Non-pigmented ciliary epithelial cell (primary cell): ENCODE measurements at places on chromosomes 2 and 18.
A peak's percentile ranks its signal among the peaks of the same experiment; 100 is the strongest.

DNA sequence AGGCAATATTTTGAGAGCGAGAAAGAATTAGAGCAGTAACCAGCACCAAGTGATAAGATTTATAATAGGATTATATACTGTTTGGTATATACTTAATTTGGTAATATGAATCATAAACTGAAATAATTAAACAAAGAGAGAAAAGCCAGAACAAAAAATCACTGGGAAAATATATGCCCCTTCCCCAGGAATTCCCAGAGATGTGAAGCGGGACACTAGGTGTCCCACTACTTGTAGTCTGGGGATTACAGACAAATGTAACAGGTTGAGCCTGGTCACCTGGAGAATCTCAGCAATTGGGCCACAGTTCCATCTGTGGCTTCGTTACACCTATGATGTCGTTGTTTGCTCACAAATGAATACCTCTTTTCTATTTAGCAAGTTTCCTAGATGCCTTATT lies 256.1 kb upstream of the CHAC2 start:
- no peak for DNase-seq

GRCh38 chr2:118632921-118633320 lies 214.5 kb downstream of the EN1 start:
- DNase-seq = no peak

GRCh38 chr2:101796825-101797600 lies 99.5 kb downstream of the MAP4K4 start:
- DNase-seq = no peak

DNA sequence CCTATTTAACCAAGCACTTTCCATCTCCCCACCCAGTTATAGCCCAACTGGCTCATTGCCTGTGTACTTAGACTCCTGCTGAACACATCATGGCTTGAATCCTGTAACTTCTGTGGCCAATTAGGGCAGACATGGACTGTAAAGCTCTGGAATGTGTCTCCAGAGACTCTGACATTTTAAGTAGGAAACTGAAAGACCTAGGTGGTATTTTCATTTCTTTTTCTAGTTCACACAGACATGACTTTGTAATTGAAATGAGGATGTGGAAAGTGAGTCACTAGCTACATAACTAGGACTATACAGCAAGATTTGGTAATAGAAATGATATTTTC lies 12.2 kb downstream of the DOK1 start:
- DNase-seq = peak; percentile 60

DNA sequence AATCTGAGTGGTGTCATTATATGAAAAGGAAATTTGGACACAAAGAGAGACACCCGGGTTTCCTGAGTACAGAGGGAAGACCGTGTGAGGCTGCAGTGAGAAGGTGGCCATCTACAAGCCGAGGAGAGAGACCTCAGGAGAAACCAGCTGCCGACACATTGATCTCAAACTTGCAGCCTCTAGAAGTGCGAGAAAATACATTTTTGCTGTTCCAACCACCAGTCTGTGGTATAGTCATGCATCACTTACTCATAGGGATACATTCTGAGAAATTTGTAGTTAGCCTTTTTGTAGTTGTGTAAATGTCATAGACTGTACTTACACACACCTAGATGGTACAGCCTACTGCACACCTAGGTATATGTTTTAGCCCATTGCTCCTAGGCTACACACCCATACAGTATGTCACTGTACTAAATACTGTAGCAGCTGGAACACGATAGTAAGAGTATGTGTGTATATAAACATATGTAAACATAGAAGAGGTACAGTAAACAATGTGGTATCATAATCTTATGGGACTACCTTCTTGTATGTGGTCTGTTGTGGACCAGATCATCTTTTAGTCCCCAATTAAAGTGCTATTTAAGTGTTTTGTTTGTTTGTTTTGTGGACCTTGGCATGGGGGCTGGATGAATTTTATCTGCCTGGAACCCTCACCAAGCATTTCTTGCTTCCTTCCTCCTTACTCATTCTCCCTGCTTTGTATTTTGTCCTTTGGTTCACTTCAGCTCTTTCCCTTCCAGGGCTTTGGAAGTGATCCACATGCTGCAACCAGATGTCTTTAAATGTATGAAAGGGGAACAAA lies 38.3 kb upstream of the SESTD1 start:
- no peak for DNase-seq

GRCh38 chr18:417495-417894 lies 83.0 kb downstream of the COLEC12 start:
- DNase-seq = no peak

GRCh38 chr2:10211844-10212422 lies 89.4 kb downstream of the RRM2 start:
- DNase-seq = no peak

DNA sequence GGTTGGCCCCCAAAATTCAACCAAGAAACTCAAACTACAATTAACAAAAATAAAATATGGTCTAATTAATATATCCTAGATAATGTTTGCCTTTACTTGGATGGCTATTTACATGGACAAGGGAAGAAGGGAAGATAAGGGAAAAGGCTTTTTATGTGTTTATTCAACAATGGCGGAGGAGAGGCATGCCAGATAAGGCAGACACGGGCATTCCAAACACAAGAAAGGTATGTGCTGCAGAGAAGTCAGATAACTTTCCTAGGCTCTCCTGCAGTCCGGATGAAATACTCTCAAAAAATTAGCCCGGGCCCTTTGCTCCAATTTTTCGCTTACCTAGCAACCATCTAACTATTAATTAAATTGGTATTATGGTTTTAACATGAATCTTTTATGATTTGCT lies 5.1 kb upstream of the TTR start:
- DNase-seq = no peak

DNA sequence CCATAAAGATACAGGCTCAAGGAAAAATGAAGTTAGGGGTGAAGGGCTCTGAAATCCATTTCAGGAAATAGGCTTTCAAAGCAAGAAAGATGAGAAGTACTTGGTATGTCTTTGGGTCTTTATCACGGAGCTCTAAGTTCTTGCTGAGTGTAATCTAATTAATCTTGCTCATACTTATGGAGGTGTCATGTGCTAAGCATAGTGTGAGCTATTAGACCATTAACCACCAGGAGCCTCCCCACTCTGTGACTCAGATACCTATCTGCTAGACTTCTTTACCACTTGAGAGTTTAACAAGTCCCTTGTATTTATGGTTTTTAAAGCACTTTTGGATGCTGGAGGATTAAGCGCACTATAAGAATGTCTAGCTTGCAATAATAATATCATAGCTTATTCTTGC lies 678.7 kb downstream of the EPHA4 start:
- no peak for DNase-seq

DNA sequence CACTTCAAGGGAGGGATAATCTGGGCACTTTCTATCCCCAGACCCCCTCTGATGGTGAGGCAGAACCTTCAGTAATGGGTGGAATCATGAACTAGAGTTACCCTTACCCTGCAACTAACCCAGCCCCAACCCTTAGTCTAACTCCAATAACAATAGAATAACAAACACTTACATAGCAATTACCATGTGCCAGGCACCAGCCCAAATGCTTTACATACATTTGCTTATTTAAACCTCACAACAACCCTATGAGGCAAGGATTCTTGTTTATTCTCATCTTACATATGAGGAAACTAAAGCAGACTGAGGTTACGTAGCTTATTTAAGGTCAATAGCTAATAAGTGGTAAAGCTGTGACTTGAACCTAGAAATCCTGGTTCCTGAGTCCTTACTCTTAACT lies 132.8 kb downstream of the CYP26B1 start:
- no peak for DNase-seq

- DNase-seq = no peak
Measured at GRCh38 chr2:105338020-105338385, 663 bp downstream of the C2orf49 start.

- DNase-seq = no peak
Measured at GRCh38 chr2:211014376-211014775, 458.0 kb downstream of the CPS1 start.

- no peak for DNase-seq
Measured at GRCh38 chr2:23513245-23513871, 128.4 kb downstream of the KLHL29 start.

DNA sequence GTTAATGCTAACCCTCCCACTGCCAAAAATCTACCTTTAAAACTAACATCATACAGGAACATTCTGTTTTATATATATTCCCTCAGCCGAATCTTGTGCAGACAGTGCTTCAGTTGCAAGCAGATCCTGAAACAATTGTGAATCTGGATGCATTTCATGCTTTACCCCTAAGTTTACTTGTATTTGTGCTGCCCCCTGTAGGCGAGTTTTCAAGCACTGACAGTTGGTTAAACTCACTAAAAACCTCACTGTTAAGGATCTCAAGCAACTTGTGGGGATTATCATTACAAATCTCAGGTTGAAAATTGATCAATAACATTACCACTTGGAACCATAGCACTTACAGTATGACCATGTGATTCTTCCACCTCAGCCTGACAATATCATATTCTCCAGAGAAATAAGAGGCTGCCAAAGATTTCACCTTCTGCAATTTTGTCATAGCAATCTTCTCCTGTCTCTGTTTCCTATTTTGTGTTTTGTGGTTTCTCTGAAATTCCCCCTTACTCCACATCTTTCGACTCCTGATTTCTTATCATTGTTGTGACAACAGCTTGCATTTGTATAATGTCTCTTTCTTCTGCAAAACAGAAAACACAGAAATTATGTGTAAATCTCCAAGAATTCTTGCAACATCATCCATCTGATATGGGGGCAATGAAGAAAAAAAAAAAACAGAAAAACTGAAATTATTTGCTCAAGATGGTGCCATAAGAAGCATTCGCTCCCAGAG lies 354.6 kb upstream of the SETBP1 start:
- DNase-seq = peak; percentile 30

DNA sequence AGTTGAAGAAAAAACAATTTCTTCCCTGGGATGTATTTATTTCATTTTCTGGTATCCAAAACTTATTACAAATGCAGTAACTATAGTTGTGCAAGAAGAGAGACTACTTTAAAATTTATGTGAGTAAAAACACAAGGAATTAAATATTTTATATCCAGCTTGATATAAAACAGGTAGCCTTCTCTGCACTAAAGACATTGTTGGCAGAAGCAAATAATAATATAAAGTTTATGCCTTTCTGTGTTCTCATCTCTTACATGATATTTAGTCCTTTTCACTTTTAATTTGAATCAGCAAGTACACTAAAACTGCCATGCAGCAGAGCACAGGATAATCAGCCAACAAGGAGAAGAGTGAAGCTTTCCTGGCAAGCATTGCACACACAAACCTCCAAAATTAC lies 352.7 kb downstream of the ARL6IP6 start:
- no peak for DNase-seq
